ENCODE measurements at places on chromosomes 16 and 17.

GRCh38 chr17:68457168-68457538 is at the start of gene WIPI1:
Gene WIPI1, minus strand, starts transcription at chr17:68457496. Its CDS starts 75 bp downstream, at chr17:68457421.
- DNase-seq: no peak

- no peak for DNase-seq
These were observed 39.0 kb downstream of the DNAH17 start for GRCh38 chr17:78538033-78538776.

- DNase-seq: no peak
These were observed 172.5 kb downstream of the RPTOR start for GRCh38 chr17:80716986-80717719.

- DNase-seq: no peak
These were observed 515.8 kb upstream of the SALL1 start for GRCh38 chr16:51666821-51667220.

DNA sequence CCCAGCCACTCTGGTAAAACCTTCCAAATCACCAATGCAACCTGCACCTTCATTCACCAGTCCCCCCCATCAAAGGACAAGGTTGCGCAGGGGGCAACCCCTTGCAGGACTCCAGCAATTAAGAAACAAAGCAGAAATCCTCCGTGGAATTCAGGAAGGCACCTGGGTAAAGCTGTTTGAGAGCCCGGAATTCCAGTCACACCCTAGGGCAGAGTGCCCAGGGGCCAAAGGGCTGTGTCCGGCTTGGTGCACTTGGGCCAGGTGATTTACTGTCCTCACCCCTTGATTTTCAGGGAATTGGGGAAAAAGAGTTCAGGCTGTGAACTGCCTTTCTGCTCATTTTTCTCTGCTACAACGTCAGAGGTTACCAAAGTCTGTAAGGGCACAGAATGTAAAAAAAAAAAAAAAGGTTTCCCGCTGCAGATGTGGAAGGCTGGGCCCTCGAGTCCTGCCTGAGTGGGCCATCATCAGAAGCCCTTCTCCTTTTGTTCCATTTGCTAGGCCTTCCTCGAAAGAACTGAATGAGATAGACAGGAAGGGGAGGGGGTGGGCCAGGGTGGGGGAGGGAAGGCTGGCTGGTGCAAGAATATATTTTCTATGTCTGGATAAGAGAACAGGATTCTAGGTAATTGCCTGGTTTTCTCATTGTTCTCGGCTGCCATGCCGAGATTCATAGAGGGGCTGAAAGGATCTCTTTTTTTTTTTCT is 266.5 kb upstream of the PSMD7 start:
- no peak for DNase-seq

Data from stimulated activated CD8-positive, alpha-beta memory T cell treated with anti-CD3 and anti-CD28 coated beads, Interleukin-4, amount 100 ng/mL, for 1 hour (primary cell).